ENCODE measurements at places on chromosomes 2 and 18. TPM values are rescaled to one million over a fixed set of nuclear protein-coding genes. Genes with fewer than 3 reads are reported as not detected.

The AUP1 gene
- 136 TPM for total RNA-seq

The PHOSPHO2 gene
- total RNA-seq, result 4.4 TPM

The FABP1 gene
- not detected for total RNA-seq

- H3K27me3 ChIP-seq, result peaks cover 7% of the 10 kb centered on the region
- H3K4me1 ChIP-seq, result no peaks in the 10 kb centered on the region
- H3K27ac ChIP-seq, result no peak overlapping the region
- no peak for DNase-seq
Observed at GRCh38 chr2:1965726-1966125, 221.4 kb upstream of the PXDN start.

The ACADL gene
- not detected for total RNA-seq

GRCh38 chr18:58257461-58257860 is 213.4 kb downstream of the NEDD4L start:
- H3K27me3 ChIP-seq, result no peaks in the 10 kb centered on the region
- H3K27ac ChIP-seq, result no peak overlapping the region
- H3K4me3 ChIP-seq, result no peak overlapping the region

DNA sequence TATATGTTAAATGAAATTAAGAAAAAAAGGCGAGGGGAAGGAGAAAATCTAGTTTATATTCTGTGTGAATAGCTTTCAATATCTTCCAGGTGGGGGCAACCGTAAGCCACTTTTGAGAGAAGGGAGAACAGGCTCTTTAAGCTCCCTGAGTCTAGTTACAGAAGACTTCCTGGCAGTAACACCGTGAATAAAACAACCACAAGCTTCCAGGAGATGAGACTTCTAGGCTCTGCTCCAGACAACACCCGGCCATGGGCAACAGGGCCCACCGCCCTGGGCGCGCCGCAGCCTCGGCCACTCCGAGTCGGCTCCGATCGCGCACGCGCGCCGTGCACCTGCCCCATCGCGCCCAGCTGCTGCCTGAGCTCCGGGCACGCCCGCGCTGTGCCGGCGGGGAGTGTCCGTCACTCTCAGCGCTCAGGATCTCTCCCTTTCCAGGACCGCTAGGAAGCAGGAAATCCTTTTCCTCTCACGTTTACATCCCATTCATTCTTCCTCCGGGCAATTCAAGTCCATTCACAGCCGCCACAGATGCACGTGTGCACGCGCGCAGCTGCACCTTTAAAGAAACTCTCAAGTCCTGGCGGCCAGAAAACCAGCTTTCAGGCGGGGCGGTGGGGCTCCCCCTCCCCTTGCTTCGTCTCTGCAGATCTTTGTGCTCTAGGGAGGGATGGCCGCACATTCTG is 19.4 kb upstream of the PAX3 start:
- H3K27ac ChIP-seq, result no peak overlapping the region
- DNase-seq, result peak; percentile 59
- H3K4me3 ChIP-seq, result peak overlapping the region; percentile 90
- peaks cover 71% of the 10 kb centered on the region for H3K27me3 ChIP-seq
- peaks cover 5% of the 10 kb centered on the region for H3K4me1 ChIP-seq

DNA sequence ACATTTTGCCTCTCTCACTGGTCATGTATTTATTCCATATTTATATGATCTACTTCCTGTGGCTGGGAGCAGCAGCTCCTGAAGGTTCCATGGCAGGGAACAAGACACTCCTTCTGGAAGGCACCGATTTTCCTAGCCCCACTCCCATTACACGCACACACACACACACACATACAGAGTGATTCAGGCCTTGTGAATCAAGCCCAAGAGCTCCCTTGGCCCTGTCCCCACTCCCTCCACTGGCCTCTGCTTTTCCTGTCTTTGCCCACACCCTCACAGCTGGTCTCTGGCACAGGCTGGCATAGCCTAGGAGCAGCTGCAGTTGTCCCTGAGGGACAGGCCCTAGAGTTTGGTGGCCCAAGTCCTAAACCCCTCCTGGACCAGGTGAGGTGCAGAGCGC is 201.7 kb downstream of the NAPG start:
- no peak overlapping the region for H3K4me3 ChIP-seq
- H3K36me3 ChIP-seq, result no peaks in the 10 kb centered on the region
- peaks cover 4% of the 10 kb centered on the region for H3K4me1 ChIP-seq
- DNase-seq, result no peak

DNA sequence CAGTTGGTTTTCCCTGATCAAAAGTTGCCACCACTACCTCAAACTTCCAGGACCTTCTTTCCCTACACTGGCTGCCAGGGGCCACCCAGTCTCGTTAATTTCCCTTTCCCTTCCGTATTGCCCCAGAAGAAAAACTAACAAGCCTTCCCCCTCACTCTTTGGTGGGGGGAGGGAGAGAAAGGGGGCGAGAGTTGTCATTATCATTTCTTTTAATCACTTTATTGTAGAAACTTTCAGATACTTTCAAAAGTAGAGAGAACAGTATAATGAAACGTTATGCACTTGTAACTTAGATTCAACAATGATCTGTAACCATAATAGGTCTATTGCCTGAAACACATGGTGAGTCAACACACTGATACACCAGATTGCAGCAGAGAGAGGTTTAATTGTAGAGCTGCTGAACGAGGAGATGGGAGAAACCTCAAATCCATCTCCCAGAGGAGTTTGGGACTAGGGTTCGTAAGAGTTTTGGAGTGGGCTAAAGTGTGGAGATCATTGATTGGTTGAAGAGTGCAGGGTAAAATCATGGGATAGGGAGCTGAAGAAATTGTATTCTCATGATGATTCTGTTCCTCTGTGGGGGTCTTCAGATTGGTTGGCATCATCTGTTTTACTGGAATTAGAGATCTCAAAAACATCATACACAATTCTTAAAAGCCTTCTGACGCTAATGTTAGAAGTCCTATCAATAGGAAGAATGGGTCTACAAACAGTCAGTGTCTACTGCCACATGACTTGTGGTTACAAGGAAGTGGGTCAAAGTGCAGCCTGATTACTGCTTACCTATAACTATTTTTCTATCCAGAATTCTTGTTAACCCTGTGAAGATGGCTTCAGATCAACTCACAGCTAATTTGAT is 2.6 kb upstream of the RNF149 start:
- H3K4me3 ChIP-seq, result peak overlapping the region; percentile 70
- peaks cover 62% of the 10 kb centered on the region for H3K4me1 ChIP-seq
- H3K27me3 ChIP-seq, result no peaks in the 10 kb centered on the region
- no peak for DNase-seq
- H3K27ac ChIP-seq, result peak overlapping the region; percentile 67

- H3K4me1 ChIP-seq, result peaks cover 27% of the 10 kb centered on the region
- no peaks in the 10 kb centered on the region for H3K27me3 ChIP-seq
- H3K27ac ChIP-seq, result no peak overlapping the region
- H3K4me3 ChIP-seq, result no peak overlapping the region
Observed at GRCh38 chr18:13543811-13544732, 182.3 kb downstream of the FAM210A start.

- H3K4me3 ChIP-seq, result no peak overlapping the region
- no peaks in the 10 kb centered on the region for H3K27me3 ChIP-seq
- H3K4me1 ChIP-seq, result no peaks in the 10 kb centered on the region
- no peak for DNase-seq
- H3K36me3 ChIP-seq, result no peaks in the 10 kb centered on the region
Observed at GRCh38 chr18:49137093-49137492, 186.3 kb upstream of the SMAD7 start.

DNA sequence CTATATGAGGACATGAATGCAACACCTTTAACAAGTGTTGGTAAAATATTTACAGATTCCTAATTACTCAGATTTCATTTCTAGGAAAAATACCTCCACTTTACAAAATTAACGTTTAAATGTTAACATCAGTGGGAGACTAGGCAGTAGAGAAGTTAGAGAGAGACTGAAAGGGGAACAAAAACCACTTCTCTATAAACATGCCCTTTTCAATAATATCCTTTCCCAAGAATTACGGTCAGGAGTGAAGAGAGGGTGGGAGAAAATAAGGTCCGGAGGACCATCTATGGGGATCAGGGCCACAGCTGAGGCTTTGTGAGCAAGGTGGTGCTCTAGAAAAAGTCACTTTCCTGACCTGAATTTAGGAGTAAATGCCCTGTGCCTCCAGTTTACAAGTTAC is 65.3 kb upstream of the WIPF1 start:
- H3K4me1 ChIP-seq, result peaks cover 53% of the 10 kb centered on the region
- H3K27me3 ChIP-seq, result no peaks in the 10 kb centered on the region
- DNase-seq, result no peak
- H3K4me3 ChIP-seq, result no peak overlapping the region
- H3K36me3 ChIP-seq, result no peaks in the 10 kb centered on the region
- H3K27ac ChIP-seq, result peak overlapping the region; percentile 49

GRCh38 chr2:237626813-237627440 is 460 bp upstream of the LRRFIP1 start:
- peak overlapping the region; percentile 67 for H3K4me3 ChIP-seq
- peaks cover 40% of the 10 kb centered on the region for H3K27me3 ChIP-seq
- no peak overlapping the region for H3K27ac ChIP-seq
- no peaks in the 10 kb centered on the region for H3K36me3 ChIP-seq
- peak; percentile 7 for DNase-seq
- H3K4me1 ChIP-seq, result peaks cover 34% of the 10 kb centered on the region

DNA sequence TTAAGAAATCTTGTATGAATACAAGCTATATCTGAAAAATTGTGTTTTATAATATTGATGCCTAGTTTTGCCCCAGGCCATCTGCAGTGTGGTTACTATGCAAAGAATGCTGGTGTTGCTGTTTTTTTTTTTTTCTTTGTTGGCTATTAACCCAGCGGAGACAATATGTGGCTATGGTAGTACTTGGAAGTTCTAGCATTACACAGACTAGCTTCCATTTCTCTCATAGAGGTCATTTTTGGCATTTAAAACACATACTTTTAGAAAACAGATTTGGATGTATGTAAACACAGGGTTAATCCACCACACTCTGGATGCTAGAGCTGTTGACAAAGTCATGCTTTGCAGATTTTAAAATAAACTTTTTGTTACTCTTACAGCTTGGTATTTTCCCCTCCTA is 209.8 kb downstream of the NEDD4L start:
- no peak for DNase-seq
- no peak overlapping the region for H3K4me3 ChIP-seq
- no peaks in the 10 kb centered on the region for H3K36me3 ChIP-seq
- no peaks in the 10 kb centered on the region for H3K4me1 ChIP-seq

The KCNG2 gene
- total RNA-seq, result not detected

- DNase-seq, result no peak
- H3K36me3 ChIP-seq, result peaks cover 9% of the 10 kb centered on the region
- no peaks in the 10 kb centered on the region for H3K27me3 ChIP-seq
- H3K4me1 ChIP-seq, result peaks cover 10% of the 10 kb centered on the region
- H3K4me3 ChIP-seq, result no peak overlapping the region
Observed at GRCh38 chr2:27932396-27932795, 41.9 kb downstream of the BABAM2 start.

DNA sequence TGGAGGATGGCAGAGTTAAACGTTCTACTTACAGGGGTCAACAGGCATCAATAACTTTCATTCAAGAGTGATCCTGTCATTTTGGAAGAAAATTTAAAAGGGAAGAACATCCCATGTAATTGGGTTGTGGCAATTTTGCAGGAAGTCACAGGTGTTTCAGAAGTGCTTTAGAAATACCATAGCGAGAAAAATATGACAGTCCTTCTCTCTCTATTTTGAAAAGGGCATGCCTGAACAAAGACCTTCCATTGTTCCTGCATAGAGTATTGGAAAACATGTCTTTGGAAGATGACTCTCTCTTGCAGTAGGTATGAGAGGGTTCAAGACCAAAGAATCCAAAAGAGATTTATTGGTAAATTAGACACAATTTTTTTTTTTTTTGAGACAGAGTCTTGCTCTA is 81.8 kb upstream of the SERTAD2 start:
- H3K4me3 ChIP-seq, result no peak overlapping the region
- peaks cover 55% of the 10 kb centered on the region for H3K4me1 ChIP-seq
- no peaks in the 10 kb centered on the region for H3K27me3 ChIP-seq

The GALR1 gene
- not detected for total RNA-seq

The RIF1 gene
- 58.3 TPM for total RNA-seq

- H3K4me1 ChIP-seq, result peaks cover 47% of the 10 kb centered on the region
- peak overlapping the region; percentile 87 for H3K4me3 ChIP-seq
- H3K27ac ChIP-seq, result no peak overlapping the region
- DNase-seq, result peak; percentile 75
Observed at GRCh38 chr18:62715759-62716615, 646 bp downstream of the PHLPP1 start.

DNA sequence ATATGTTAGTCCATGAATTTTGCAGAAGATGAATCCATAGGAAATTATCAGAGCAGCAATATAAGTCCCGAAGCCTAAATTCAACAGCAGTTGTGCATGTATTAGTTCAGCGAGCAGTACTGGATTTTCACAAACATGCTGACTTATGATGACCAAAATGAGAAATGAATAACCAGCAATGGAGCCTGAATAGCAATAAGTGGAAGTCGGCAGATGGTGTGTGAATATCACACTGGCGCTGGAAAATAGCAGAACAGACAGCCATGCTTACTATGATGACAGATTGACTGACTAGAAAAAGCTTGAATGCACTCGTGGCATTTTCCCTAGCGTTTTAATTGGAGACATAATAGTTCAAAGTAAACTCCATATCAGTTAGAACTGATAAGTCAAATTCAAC is 1114.5 kb downstream of the DSC3 start:
- no peaks in the 10 kb centered on the region for H3K27me3 ChIP-seq
- H3K36me3 ChIP-seq, result peaks cover 4% of the 10 kb centered on the region
- H3K27ac ChIP-seq, result no peak overlapping the region
- DNase-seq, result no peak

The SLC19A3 gene
- not detected for total RNA-seq

GRCh38 chr2:205675861-205676516 is 6.3 kb upstream of the NRP2 start:
- no peaks in the 10 kb centered on the region for H3K36me3 ChIP-seq
- peaks cover 5% of the 10 kb centered on the region for H3K4me1 ChIP-seq
- H3K4me3 ChIP-seq, result no peak overlapping the region
- DNase-seq, result no peak

DNA sequence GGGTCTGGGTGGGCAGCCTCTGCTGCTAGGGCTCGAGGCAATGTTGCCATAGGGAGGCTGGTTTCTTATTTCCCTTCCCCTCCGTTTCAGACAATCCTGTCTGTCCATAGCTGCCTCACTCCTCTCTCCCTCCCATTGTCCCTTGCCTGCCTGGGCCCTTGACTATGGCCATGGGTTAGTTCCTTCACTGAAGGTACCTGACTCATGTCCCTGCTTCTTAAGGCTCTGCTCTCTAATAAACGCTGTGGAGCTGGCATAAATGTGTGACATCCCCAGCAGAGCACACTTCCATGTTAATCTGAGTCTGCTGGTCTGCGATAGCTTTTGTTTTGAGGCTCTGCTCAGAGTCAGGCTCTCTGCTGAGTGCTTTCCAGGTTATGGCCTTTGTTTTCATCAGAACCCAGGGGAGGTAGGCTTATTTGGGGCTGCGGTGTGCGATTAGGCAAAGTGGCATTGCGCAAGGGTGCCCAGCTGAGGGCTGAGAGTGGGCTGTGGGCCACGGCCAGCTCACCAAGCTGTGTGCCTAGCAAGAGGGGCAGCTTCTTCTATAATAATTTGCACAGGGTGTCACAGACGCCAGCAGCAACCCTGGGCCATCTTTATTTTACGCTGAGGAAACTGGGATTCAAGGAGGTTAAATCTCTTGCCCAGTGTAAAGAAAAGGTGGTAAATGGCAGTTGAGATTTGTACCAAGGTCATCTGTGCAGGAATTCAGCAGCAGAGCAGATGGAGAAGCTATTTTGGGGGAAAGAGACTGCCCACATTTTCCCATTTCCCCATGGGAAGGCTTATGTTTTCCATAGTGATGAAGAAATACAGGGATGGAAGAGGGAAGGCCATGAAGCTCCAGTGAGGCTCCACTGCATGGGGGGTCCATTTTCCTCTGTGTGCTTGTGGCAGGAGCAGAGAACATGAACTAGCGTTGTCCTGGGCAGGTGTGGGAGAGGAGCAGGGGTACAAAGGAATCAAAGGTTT is 25.6 kb downstream of the MRPL33 start:
- H3K36me3 ChIP-seq, result no peaks in the 10 kb centered on the region
- H3K4me1 ChIP-seq, result peaks cover 8% of the 10 kb centered on the region
- H3K27me3 ChIP-seq, result no peaks in the 10 kb centered on the region
- H3K27ac ChIP-seq, result no peak overlapping the region

Data from activated T-cell treated with anti-CD3 and anti-CD28 coated beads, Interleukin-2, amount 50 U/mL, for 72 hours (primary cell).